ENCODE measurements at places on chromosomes 16 and 17. TPM values are rescaled to one million over a fixed set of nuclear protein-coding genes. Genes with fewer than 3 reads are reported as not detected.

The COPZ2 gene
- total RNA-seq = 44.0 TPM

The SLC38A8 gene
- not detected for total RNA-seq

The NUPR1 gene
- 52.8 TPM for total RNA-seq

The SARM1 gene
- total RNA-seq = 9.0 TPM

The FNDC8 gene
- total RNA-seq = not detected
